ENCODE measurements at places on chromosomes 11 and 22. TPM values are rescaled to one million over a fixed set of nuclear protein-coding genes. Genes with fewer than 3 reads are reported as not detected.

Gene INSC
- total RNA-seq = not detected

Gene INPP5J
- total RNA-seq = 7.9 TPM

Gene OR9G1
- not detected for total RNA-seq

Gene CLTCL1
- 6.0 TPM for total RNA-seq

Gene TCN1
- not detected for total RNA-seq

Gene FIBIN
- total RNA-seq = 40.3 TPM

DNA sequence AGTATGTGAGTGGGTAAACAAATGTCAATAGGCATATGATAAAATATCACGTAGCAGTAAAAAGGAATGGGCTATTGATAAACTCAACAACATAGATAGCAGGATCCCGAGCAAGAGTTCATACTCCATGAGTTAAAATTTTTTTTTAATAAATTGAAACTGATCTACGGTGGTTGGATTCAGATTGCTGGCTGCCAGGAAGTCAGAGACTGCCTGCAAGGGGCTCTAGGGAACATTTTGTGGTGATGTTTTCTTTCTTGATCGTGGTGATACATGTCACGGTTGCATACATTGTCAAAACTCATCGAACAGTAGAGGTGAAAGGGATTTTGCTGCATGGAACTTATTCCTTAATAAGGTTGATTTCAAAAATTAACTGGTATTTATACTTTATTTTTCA is 62.6 kb upstream of the WNT7B start:
- no peaks in the 10 kb centered on the region for H3K36me3 ChIP-seq
- no peak for DNase-seq
- H3K4me1 ChIP-seq = no peaks in the 10 kb centered on the region
- no peaks in the 10 kb centered on the region for H3K27me3 ChIP-seq

DNA sequence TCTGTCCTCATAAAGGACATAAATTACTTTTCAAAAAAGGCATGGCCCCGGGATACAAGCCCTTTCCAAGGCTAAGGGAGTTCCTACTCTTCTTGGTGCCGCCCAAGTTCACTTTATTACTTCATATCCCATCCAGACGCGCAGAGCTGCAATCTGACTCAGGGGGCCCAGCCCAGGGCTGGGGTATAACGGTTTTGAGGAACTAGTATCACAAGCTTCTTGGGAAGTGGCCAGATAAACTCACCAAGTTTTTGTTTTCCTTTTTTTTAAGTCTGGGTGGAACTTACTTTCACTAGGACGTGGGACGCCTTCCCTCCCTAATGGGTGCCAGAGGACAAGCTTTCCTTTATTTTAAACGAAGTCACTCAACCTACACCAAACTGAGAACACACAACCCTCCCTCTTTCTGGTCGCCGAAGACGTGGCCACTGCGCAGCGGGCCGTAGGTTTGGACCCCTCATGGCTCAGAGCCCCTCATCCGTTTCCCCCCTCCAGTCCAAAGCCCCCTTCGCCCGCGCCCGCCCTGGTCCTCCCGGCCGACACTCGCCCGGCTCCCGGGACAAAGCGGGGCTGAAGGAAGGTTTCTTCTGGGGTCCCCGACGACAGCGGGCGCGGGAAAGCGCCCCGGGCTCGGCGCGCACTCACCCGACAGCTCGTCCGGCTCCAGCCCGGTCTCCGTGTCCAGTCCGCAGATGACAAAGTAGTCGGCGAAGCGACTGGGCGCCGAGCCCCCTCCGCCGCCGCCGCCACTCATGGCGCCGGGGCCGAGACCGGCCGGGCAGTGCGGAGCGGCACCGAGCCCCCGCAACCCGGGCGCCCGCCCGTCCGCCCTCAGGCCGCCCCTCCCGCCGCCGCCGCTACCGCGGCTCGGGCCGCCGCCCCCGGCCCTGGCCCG is 587 bp downstream of the DENND5A start:
- H3K4me1 ChIP-seq = no peaks in the 10 kb centered on the region
- H3K36me3 ChIP-seq = no peaks in the 10 kb centered on the region
- DNase-seq = peak; percentile 63
- H3K27ac ChIP-seq = peak overlapping the region; percentile 99
- H3K27me3 ChIP-seq = no peaks in the 10 kb centered on the region
- H3K4me3 ChIP-seq = peak overlapping the region; percentile 97

GRCh38 chr11:71418643-71419042 is 29.6 kb downstream of the DHCR7 start:
- no peak overlapping the region for H3K4me3 ChIP-seq
- no peaks in the 10 kb centered on the region for H3K36me3 ChIP-seq
- H3K27ac ChIP-seq = no peak overlapping the region
- no peak for DNase-seq

GRCh38 chr22:19784384-19785175 is 24.0 kb downstream of the TBX1 start:
- no peak overlapping the region for H3K27ac ChIP-seq
- DNase-seq = no peak
- no peaks in the 10 kb centered on the region for H3K4me1 ChIP-seq
- H3K36me3 ChIP-seq = no peaks in the 10 kb centered on the region
- no peak overlapping the region for H3K4me3 ChIP-seq

DNA sequence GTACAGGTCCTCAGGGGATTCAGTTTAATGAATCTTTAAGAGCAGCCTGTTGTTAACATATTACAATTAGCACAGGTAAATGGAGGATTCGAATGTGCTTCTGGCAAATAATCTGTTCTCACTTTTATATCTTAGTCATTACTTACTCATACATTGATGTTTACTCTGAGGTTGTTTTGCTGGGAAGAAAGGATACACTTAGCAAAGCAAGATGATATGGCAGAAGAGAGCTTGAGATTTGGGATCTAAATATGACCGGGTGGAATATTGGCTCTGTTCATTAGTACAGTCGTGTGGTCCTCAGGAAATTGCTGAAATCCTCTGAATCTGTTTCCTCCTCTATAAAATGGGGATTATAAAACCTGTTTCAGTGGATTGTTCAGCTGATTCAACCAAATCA is 59.7 kb downstream of the SPON1 start:
- H3K4me3 ChIP-seq = no peak overlapping the region
- H3K4me1 ChIP-seq = no peaks in the 10 kb centered on the region
- no peak overlapping the region for H3K27ac ChIP-seq
- no peaks in the 10 kb centered on the region for H3K27me3 ChIP-seq
- DNase-seq = no peak
- H3K36me3 ChIP-seq = no peaks in the 10 kb centered on the region

DNA sequence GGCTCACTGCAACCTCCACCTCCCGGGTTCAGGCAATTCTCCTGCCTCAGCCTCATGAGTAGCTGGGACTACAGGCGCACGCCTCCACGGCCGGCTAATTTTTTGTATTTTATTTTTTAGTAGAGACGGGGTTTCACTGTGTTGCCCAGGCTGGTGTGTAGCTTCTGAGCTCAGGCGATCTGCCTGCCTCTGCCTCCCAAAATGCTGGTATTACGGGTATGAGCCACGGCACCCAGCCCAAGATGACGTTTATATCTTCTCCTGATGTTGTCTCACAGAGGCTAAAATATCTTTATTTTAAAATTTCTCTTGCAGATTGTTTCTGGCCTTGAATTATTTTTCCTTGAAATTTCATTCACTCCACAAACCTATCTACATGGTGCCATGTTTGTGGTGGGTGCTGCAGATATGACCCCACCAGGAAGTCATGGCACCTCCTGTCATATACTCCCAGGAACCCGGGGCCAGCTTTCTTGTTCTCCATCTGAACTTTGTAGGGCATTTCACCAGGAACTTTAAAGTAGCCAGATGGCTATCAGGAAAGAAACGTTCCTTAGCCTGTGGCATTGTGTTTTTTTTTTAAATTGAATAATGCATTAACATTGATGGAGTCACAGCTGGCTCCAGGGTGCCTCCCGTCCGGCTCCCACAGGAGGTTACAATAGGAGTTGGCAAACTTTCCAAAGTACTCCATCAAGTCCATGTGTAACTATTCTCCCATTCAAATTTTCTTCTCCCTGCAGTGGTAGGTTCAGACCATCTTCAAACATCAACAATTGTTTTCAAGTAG is 42.0 kb upstream of the LIPT2 start:
- H3K4me3 ChIP-seq = no peak overlapping the region
- H3K4me1 ChIP-seq = no peaks in the 10 kb centered on the region
- no peaks in the 10 kb centered on the region for H3K36me3 ChIP-seq
- no peak overlapping the region for H3K27ac ChIP-seq
- DNase-seq = no peak

GRCh38 chr11:40722179-40722795 is 737.2 kb downstream of the LRRC4C start:
- H3K4me1 ChIP-seq = no peaks in the 10 kb centered on the region
- H3K27ac ChIP-seq = no peak overlapping the region
- no peak for DNase-seq

- H3K27ac ChIP-seq = no peak overlapping the region
- no peaks in the 10 kb centered on the region for H3K36me3 ChIP-seq
- H3K27me3 ChIP-seq = no peaks in the 10 kb centered on the region
- DNase-seq = no peak
Observed at GRCh38 chr11:59943997-59944714, 5.9 kb downstream of the OOSP1 start.

DNA sequence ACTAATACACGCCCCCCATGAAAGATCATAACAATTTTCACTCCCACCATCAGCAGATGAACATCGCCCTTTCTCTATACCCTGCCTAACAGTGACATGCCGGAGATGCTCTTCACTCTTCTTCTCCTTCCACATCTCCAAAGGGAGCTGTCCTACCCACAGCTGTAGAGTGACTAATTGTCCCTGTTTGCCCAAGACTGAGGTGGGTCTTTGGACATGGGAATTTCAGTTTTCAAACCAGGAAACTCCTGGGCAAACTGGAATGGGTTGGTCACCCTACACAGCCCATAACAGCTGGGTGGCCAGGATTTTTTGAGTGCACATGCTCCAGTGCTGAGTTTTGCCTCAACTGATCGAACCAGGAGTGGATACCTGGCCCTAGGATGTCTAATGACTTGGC is 90.6 kb upstream of the TIMP3 start:
- H3K27me3 ChIP-seq = no peaks in the 10 kb centered on the region
- no peaks in the 10 kb centered on the region for H3K36me3 ChIP-seq
- no peak overlapping the region for H3K27ac ChIP-seq
- DNase-seq = no peak
- no peak overlapping the region for H3K4me3 ChIP-seq

DNA sequence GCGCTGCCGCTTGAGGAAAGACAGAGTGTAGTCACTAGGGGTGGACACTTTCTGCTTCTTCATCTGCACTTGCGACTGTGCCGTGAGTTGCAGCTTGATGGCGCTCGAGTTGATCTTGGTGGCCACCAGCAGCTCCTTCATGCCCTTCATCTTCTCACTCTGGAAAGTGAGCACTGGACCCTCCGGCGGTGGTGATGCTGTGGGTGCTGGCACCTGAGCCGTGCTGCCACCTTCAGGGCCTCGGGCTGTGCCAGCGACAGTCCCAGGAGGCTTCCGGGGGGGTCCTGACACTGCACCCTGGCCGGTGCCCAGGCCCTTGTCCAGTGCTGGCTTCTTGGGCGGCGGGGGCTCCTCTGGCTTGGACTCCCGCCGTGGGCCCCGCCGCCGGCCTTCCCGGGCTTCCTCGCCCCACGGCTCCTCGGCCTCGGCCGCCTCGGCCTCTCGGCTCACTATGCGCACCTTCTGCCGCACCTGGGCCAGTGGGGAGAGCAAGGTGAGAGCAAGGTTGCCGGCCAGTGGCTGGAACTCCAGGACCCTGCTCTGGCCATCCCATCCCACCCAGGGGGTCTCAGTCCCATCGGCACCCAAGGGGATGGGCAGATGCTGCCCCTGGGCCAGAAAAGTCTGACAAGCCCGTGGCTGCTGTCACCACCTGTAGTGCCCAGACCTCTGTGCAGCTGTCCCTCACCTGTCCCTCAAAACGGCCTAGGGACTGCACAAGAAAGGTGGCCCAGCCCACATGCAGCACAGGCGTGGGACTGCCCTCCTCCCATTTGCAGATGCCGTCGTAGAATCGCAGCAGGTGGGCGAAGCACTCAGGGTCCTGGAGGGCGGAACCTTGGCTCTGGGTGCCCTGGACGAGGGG is 1.6 kb upstream of the MAP4K2 start:
- no peaks in the 10 kb centered on the region for H3K36me3 ChIP-seq
- no peak for DNase-seq

DNA sequence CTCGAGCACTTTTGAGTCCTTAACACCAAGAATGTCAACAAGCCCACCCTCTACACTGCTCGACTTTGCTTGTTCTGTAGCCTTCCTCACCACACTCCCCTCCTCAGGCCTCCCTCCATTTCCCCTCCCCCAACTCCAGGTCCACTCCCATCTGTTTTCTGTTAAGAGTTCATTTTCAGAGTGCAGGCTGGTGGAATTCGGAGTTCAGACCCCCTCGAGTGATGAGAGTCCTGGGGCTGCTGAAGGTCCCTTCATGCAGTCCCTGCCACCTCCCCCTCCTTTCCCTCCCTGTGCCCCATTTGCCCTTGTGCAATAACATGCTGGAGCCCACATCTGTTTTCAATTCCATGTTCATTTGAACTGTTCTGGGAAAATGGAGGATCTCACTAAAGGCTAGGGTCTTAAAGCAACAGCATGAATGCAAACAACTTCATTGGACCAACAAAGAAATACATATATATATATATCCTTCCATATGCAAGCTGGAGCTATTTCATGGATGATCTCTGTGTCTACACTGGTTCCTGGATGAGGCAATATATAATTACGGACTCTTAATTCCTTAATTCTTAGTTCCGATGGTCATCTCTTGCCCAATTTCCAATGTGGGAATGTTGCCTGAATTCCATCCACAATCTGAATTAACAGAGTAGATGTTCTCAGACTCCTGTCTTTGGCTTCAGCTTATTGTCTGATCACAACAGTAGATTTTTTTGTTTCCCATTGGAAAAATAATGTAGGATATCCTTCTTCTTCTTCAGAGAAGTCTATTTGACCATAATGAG is 340.4 kb downstream of the ETS1 start:
- no peaks in the 10 kb centered on the region for H3K36me3 ChIP-seq
- peaks cover 7% of the 10 kb centered on the region for H3K4me1 ChIP-seq
- no peaks in the 10 kb centered on the region for H3K27me3 ChIP-seq
- H3K4me3 ChIP-seq = no peak overlapping the region

GRCh38 chr11:70493089-70493474 is 94.8 kb downstream of the CTTN start:
- H3K27me3 ChIP-seq = no peaks in the 10 kb centered on the region
- H3K4me3 ChIP-seq = no peak overlapping the region
- H3K36me3 ChIP-seq = no peaks in the 10 kb centered on the region
- H3K27ac ChIP-seq = no peak overlapping the region
- no peak for DNase-seq

DNA sequence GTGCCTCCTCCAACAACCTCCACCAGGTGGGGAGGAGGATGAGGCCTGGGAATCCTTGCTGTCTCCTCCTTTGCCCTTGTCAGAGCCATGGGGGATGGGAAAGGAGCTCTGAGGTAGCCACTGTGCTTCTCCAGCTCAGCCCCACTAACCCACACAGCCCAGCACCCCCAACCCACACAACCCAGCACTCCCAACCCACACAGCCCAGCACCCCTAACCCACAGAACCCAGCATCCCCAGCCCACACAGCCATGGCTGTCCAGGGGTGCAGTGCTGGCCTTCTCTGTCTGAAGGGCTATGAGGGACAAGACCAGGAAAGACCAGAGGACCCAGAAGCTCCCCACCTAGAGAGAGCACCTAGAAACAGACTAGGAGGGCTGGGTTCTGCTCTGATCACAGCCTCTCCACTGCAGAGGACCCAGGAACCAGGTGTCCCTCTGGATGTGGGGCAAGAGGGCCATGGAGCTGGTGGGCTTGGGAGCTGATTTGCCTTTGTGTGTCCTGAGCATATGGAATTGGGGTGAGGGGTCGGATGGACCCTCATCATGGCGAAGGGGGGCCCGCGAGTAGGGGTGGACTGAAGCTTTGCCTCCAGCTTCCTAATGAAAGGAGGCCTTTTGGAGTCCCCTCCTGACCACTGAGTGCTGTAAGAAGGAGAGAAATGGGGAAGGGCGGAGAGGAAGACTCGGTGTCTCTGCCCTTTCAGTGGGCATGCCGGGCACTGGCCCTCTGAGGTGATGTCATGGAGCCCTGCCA is 117.6 kb upstream of the THY1 start:
- no peaks in the 10 kb centered on the region for H3K36me3 ChIP-seq
- H3K4me1 ChIP-seq = no peaks in the 10 kb centered on the region
- no peaks in the 10 kb centered on the region for H3K27me3 ChIP-seq
- H3K27ac ChIP-seq = no peak overlapping the region
- DNase-seq = no peak

Measured in uterus (tissue), 4 donors.